Keratinocyte (primary cell): ENCODE measurements at places on chromosomes 12 and 14.

DNA sequence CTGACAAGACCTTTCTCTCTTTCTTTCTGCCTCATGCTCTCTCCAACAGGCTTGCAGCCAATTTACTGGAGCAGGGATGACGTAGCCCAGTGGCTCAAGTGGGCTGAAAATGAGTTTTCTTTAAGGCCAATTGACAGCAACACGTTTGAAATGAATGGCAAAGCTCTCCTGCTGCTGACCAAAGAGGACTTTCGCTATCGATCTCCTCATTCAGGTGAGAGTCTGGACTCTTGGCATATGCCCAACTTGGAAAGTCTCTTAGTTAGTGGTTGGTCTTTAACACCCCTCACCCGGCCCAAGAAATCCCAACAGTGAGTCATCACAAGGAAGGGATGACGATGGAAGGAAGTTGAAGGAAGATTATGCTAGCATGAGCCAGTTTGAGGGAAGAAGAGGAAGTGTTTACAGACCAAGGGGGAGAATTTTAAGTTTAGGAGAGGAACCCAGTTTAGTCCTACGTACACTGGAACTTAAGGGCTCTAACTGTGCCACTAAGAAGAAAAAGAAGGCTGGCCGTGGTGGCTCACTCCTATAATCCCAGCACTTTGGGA lies 189.7 kb downstream of the ETV6 start:
- H3K4me1 ChIP-seq: peaks cover 3% of the 10 kb centered on the region
- H3K27ac ChIP-seq: no peak overlapping the region
- H3K36me3 ChIP-seq: peaks cover 1% of the 10 kb centered on the region
- H3K4me3 ChIP-seq: no peak overlapping the region
- no peaks in the 10 kb centered on the region for H3K27me3 ChIP-seq

DNA sequence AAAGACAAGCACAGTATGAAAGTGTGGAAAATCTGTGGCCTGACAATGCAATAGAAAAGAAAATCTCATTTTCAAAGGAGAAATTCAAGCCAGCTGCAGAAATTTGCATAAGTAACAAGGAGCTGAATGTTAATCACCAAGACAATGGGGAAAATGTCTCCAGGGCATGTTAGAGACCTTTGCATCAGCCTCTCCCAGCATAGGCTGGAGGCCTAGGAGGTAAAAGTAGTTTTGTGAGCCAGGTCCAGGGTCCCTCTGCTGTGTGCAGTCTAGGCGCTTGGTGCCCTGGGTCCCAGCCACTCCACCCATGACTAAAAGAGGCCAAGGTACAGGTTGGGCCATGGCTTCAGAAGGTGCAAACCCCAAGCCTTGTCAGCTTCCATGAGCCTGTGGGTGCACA lies 58.3 kb downstream of the TESPA1 start:
- no peak overlapping the region for H3K27ac ChIP-seq
- no peaks in the 10 kb centered on the region for H3K4me1 ChIP-seq
- DNase-seq: no peak
- H3K27me3 ChIP-seq: no peaks in the 10 kb centered on the region
- H3K36me3 ChIP-seq: no peaks in the 10 kb centered on the region
- H3K4me3 ChIP-seq: no peak overlapping the region

DNA sequence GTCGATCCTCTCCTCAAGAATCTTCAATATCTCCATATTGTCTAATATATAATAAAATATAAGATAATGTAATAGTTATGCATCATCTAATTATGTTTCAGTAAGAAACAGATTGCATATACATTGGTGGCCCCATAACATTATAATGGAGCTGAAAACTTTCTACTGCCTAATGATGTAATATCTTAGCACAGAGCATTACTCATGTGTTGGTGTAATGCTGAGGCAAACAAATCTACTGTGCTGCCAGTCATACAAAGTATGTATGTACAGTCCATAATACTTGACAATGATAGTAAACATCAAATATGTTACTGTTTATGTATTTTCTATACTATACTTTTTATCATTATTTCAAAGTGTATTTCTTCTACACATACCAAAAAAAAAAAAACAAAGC lies 128.7 kb downstream of the CPNE8 start:
- DNase-seq: no peak
- no peak overlapping the region for H3K4me3 ChIP-seq
- H3K4me1 ChIP-seq: no peaks in the 10 kb centered on the region
- H3K27me3 ChIP-seq: no peaks in the 10 kb centered on the region

DNA sequence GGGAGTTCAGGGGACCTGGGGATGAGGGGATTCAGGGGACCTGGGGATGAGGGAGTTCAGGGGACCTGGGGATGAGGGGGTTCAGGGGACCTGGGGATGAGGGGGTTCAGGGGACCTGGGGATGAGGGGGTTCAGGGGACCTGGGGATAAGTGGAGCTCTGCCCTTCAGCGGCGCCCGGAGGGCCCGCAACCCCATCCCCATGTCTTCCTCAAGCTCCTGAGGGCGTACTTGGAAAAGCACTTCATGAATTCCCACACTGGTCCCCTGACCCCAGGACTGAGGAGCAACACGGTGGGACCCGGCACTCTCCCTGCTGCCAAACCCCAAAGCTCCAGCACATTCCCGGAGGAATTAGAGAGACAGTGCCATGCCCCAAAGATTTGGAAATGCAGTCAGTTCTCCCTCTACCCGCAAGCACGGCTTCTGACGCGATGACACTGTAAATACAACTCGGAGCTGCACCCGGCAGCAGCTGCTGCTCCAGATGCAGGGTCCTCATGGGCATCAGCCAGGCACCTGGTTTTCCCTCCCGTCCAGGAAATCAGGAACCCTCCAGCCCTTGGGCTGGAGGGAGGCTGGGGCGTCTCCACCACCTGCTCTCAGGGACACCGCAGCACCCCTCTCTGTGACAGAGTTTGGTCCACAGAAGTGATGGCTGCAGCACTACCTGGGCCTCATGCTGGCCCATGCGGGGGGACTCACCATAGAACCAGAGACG lies 32.8 kb upstream of the C14orf180 start:
- no peaks in the 10 kb centered on the region for H3K36me3 ChIP-seq
- peaks cover 47% of the 10 kb centered on the region for H3K27me3 ChIP-seq
- H3K27ac ChIP-seq: no peak overlapping the region
- no peak for DNase-seq

- H3K27me3 ChIP-seq: no peaks in the 10 kb centered on the region
- no peak overlapping the region for H3K4me3 ChIP-seq
- H3K27ac ChIP-seq: no peak overlapping the region
- peaks cover 6% of the 10 kb centered on the region for H3K4me1 ChIP-seq
- peaks cover 1% of the 10 kb centered on the region for H3K36me3 ChIP-seq
- DNase-seq: no peak
Observed at GRCh38 chr12:110615171-110615570, 1.2 kb downstream of the TCTN1 start.

DNA sequence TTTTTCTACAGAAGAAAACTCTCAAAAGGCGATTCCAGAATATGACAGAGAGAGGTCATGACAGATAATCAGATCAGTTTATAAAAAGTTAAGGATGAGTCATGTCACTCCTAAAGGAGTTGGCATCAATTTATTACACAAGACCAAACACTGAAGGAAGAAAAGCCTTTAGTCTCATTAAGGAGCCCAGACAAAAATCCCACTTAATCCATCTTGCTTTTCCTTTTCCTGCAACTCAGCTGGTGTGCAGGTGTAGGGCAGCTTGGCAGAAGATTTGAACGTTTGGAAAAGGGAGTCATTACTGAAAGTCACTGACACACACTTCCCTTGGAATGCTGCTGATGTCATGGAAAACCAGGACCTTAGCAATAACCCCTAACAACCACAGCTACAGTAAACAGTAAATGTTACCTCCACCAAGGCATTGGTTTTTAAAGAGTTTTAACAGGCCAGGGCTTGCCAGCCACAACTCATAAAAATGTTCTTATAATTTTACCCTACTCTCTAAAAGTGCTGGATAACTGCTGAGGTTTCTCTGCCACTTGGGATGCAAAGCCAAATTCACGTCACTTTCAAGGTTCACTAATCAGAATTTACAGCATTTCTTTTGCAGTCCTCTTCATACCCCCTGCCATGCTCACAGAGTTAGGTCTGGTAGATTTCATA lies 320.6 kb downstream of the RAD51B start:
- peak overlapping the region; percentile 11 for H3K4me3 ChIP-seq
- H3K27me3 ChIP-seq: no peaks in the 10 kb centered on the region
- H3K36me3 ChIP-seq: no peaks in the 10 kb centered on the region
- peak overlapping the region; percentile 87 for H3K27ac ChIP-seq
- peaks cover 95% of the 10 kb centered on the region for H3K4me1 ChIP-seq

GRCh38 chr12:51913071-51914033 lies 6.0 kb downstream of the ACVRL1 start:
- no peak overlapping the region for H3K27ac ChIP-seq
- peaks cover 5% of the 10 kb centered on the region for H3K27me3 ChIP-seq
- H3K36me3 ChIP-seq: no peaks in the 10 kb centered on the region
- H3K4me3 ChIP-seq: no peak overlapping the region

- H3K36me3 ChIP-seq: no peaks in the 10 kb centered on the region
- peak overlapping the region; percentile 34 for H3K27ac ChIP-seq
- peak; percentile 33 for DNase-seq
- peaks cover 17% of the 10 kb centered on the region for H3K4me1 ChIP-seq
- H3K27me3 ChIP-seq: no peaks in the 10 kb centered on the region
Observed at GRCh38 chr12:86669010-86669409, 412.8 kb upstream of the MGAT4C start.

DNA sequence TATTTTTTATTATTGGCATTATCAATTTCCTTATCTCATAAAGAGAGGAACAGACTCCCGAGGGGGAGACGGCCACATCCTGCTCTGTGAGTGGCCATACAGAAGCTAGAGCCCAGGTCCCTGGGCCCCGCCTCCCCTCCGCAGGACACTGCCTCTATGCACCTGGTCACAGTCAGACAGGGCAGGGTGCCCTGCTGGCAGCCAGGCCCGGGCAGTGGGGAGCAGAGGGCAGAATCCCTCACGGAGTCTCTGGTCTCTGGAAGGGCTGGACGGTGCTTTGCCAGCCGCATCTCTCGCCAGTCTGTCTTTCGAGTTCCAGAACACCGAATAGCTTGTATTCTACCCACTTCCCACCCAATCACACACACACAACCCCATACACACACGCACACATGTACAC lies 16.4 kb upstream of the CACNA2D4 start:
- no peak overlapping the region for H3K4me3 ChIP-seq
- no peaks in the 10 kb centered on the region for H3K27me3 ChIP-seq
- H3K4me1 ChIP-seq: no peaks in the 10 kb centered on the region
- DNase-seq: no peak
- no peaks in the 10 kb centered on the region for H3K36me3 ChIP-seq

DNA sequence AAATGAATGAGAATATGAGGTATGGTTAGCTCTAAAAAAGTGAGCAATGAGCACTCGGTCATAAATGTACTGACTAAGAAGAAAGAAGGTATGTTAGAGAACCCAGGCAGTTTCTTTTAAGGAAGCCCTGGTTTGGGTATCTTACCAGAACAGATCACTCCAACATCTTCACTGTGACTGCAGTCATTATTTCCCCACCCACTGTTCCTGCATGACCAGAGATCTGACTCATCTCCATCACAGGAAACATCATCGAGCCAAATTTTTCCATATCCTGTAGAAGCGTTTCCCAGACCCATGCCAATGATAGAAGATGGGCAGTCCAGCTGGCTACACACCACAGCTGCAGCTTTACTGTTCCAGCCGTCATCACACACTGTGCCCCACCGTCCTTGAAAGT lies 48.0 kb downstream of the CD163L1 start:
- no peak for DNase-seq
- no peak overlapping the region for H3K4me3 ChIP-seq
- H3K27me3 ChIP-seq: no peaks in the 10 kb centered on the region
- H3K27ac ChIP-seq: no peak overlapping the region
- H3K4me1 ChIP-seq: no peaks in the 10 kb centered on the region

DNA sequence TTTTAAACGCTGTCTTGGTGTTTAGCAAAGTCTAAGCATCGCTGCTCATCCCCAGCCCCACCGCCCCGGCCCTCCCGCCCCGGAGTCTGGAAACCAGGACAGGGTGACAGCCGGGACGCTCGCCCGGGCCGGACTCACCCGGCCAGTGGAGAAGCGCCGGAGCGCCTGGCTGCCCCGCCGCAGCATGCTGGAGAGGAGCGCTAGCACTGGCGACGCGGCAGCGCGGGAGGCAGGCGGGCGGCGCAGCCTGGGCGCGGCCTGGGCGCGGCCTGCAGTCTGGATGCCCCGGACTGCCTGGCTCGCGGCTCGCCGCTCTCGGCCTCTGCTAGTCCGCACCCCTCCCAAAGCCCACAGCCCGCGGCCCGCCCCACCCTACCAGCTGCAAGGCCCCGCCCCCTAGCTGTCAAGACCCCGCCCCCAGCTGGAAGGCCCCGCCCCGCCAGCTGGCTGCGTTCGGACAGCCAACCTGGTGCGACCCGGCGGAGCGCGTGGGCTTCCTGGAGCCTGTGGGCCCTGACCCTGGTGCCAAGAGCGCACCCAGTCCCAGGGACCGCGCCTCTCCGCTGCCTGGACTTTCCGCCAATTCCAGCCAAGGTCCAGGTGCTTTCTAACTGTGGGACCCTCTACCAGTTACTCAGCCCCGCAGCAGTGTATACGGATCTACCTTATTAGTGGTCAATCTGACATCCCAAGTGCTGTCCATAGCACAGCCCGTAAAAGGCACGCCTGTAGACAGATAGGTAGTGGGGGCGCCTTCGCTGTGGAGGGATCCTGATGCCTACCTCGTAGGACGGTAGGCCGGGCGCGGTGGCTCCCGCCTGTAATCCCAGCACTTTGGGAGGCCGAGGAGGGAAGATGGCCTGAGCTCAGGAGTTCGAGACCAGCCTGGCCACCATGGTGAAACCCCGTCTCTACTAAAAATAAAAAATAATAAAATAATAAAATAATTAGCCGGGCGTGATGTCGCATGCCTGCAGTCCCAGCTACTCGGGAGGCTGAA lies at the start of gene ALDH1L2:
TSS of gene ALDH1L2 (minus strand) at position 208 of the 1,000 bp plus-strand sequence. CDS start at position 186, 22 bp downstream.
- peak within 1 kb of the TSS; percentile 2 for H3K27ac ChIP-seq
- peaks cover 5% of the 10 kb centered on the region for H3K4me1 ChIP-seq
- H3K36me3 ChIP-seq: no peaks in the 10 kb centered on the region

DNA sequence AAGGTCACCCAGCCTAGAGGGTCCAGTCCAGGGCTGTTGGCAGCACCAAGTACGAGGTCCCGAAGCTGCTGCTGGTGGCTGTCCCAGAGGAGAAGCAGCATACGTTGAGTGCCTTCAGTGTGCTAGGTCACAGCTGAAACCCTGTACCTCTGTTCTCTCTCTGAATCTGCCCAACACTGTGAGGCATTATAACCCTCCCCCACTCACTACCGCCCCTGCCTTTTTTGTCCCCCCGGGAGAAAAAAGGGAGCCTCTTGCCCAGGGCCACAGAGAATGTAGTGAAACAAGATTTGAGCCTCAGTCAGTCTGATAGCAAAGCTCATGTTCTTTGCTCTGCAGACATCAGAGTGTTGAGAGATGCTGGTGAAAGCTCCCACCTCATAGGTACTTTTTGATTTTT lies 53.4 kb downstream of the PPP2R5C start:
- H3K4me3 ChIP-seq: no peak overlapping the region
- H3K27me3 ChIP-seq: no peaks in the 10 kb centered on the region
- H3K36me3 ChIP-seq: peaks cover 12% of the 10 kb centered on the region
- no peak for DNase-seq
- no peak overlapping the region for H3K27ac ChIP-seq

- H3K27ac ChIP-seq: peak overlapping the region; percentile 22
- H3K36me3 ChIP-seq: no peaks in the 10 kb centered on the region
- no peak overlapping the region for H3K4me3 ChIP-seq
- DNase-seq: no peak
- H3K27me3 ChIP-seq: no peaks in the 10 kb centered on the region
Observed at GRCh38 chr12:50564237-50564947, 59.6 kb downstream of the DIP2B start.

GRCh38 chr12:93756288-93756687 lies 79.1 kb downstream of the CRADD start:
- no peaks in the 10 kb centered on the region for H3K36me3 ChIP-seq
- no peak overlapping the region for H3K27ac ChIP-seq
- H3K4me3 ChIP-seq: no peak overlapping the region
- H3K4me1 ChIP-seq: peaks cover 9% of the 10 kb centered on the region
